LoVo (cell line): ENCODE measurements at places on chromosomes 4 and X.

GRCh38 chr4:59180161-59180560 lies 2020.0 kb upstream of the ADGRL3 start:
- DNase-seq = no peak

DNA sequence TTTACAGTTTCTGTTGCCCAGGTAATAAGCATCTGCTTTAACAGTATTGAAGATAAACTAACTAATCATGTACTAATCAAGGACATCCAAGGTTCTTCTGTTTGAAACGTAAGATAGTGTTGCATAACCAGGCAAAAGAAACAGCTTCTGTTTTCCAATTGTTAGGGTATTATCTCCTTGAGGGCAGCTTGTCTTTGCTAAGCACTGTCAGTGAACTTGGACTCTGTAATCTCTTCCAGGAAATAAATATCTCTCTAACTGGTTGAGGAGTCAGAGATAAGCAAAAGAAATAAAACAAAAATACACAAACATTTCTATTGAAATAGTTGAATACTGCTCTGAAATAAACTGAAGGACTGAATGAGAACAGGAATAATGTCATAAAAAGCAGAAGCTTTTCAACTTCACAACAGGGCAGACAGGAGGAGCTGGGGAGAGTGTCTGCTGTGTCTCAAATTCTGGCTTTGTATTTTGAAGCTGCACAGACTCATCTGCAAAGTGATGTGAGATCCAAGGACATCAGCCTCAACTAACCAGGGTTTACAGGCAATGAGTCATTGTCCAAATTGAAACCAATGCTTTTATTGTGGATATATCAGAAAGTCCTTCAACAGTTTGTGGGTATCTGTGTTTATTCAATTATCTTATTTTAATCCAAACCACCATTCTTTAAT lies 1253.0 kb upstream of the PCDH7 start:
- no peak for DNase-seq

DNA sequence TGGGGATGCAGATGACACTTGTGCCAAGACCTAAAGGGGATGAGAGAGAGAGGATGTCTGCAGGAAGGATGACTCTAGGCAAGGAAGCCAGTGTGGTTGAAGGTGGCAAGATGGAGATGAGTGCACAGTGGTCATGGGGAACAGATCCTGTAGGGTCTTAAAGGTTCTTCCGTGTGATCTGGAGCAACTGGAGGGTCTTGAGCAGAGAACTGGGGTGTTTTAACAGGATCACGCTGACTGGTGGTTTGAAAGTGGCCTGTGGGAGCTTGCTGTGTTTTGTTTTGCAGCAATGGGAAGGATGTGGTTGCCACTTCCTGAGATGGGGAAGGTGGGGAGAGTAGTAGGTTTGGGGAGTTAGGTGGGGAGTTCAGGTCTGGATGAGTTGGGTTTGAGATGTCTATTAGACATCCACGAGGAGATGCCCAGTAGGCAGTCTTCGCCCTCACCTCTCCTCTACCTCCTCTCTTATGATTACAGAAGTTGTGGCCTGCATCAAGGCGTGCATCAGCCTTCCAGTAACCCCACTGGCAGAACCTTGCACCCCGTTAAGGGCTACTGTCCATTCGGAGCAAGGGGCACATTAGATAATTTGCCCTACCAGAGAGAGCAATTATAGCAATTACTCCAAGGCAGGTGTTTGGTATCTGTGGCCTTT lies 1.4 kb upstream of the STBD1 start:
- no peak for DNase-seq

- DNase-seq = no peak
Observed at GRCh38 chr4:185883591-185883990, 71.6 kb upstream of the SORBS2 start.

- no peak for DNase-seq
Observed at GRCh38 chr4:126986828-126987227, 645.9 kb upstream of the INTU start.

DNA sequence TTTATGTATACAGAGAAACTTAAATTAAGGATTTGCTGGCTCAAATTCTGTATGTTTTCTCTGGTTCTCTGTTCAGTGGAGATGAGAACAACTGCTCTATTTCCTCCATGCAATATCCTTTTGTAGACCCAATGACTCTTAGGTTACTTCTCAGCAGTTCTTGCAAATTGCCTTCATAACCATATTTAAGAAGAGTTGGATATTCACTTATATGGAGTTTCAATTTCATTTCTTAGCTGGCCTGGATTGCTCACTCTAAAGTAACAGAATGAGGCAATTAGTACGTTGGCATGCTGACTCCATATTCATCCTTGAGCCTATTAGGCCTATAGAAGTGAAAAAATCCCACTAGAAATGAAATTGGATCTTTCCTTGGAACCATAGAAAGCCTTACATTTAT lies 93.6 kb downstream of the DOCK11 start:
- no peak for DNase-seq
